ENCODE measurements at places on chromosomes 13 and 19.
A peak's percentile ranks its signal among the peaks of the same experiment; 100 is the strongest.

DNA sequence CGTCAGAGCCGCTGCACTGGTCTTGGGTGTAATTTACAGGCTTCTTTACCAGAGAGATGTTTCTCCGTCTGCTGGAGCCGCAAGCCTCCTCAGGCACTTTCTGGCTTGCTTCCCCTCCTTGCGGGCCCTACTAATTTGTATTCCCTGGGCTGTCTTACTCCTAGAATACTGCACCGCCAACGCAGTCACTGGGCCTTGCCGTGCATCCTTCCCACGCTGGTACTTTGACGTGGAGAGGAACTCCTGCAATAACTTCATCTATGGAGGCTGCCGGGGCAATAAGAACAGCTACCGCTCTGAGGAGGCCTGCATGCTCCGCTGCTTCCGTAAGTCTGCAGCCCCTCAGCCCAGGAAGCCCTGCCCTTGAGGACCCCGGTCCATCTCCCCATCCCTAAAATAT is 14.1 kb upstream of the C19orf33 start:
- no peak for DNase-seq

GRCh38 chr13:48876289-48876688 is 99.4 kb upstream of the FNDC3A start:
- DNase-seq = no peak

DNA sequence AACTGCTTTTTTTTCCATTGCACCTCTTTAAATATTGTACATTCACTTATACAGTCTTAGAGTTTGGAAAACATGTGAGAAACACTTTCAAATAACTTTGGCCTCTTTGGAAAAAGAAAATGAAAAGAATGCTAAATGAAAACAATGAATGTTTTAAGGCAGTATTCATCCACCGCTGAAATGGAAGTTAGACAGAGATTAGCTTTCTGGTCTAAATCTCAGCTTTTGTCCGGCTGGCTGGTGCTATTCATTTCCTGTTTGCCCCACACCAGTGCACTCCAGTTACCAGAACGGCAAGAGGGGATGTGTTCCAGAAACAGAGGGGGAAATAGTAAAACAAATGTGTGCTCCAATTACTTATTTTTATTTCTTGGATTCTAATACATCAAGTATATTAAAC is 1201.3 kb downstream of the EFNB2 start:
- DNase-seq = peak; percentile 70

GRCh38 chr13:25887962-25888655 is 163.7 kb downstream of the SHISA2 start:
- DNase-seq = no peak

DNA sequence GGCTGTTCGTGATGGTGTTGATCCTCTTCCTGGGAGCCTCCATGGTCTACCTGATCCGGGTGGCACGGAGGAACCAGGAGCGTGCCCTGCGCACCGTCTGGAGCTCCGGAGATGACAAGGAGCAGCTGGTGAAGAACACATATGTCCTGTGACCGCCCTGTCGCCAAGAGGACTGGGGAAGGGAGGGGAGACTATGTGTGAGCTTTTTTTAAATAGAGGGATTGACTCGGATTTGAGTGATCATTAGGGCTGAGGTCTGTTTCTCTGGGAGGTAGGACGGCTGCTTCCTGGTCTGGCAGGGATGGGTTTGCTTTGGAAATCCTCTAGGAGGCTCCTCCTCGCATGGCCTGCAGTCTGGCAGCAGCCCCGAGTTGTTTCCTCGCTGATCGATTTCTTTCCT is 12.2 kb upstream of the C19orf33 start:
- DNase-seq = no peak

- no peak for DNase-seq
Measured at GRCh38 chr13:40355126-40355724, 311.2 kb downstream of the FOXO1 start.

- DNase-seq = peak; percentile 79
Measured at GRCh38 chr13:23509781-23510543, 60.2 kb upstream of the TNFRSF19 start.

- DNase-seq = peak; percentile 1
Measured at GRCh38 chr19:30968210-30968609, 381.0 kb downstream of the TSHZ3 start.

DNA sequence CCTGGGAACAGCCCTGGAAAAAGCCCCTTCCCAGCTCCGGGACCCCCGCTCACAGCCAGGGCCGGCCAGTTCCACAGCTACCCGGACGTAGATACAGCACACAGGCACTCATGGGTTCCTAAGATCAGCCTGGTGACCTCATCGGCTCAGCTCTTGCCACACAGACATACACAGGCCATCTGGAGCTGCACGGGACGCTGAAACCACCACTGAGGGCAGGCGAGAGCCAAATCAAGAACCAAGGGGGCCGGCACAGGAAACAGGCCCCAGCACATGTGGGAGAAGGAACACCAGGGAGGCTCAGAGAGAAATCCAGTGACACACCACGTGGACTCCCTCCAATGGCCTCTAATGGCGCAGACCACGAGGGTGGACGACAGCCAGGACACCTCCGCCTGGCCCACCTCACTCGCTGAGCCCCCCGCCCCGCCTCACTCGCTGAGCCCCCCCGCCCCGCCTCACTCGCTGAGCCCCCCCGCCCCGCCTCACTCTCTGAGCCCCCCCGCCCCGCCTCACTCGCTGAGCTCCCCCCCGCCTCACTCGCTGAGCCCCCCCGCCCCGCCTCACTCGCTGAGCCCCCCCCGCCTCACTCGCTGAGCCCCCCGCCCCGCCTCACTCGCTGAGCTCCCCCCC is 69.7 kb upstream of the C13orf46 start:
- peak; percentile 60 for DNase-seq

DNA sequence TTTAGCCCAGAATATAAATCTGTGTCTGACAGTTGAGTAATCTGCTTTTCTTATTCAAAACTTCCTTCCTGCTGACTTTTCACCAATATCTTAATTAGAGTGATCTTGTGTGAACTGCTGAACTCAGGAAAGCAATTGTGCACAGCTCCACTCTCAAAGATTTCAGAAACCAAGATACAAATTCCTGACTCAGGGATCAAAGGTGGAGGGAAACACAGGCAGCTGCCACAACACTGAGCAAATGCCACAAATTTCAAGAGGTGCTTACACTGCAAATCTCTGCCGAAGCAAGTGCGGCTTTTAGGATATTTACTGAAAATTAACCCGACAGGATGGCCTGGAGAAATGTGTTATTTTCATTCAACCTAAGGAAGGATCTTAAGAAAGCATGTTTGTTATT is 111.4 kb downstream of the STOML3 start:
- no peak for DNase-seq

GRCh38 chr13:51258612-51259548 is 36.7 kb downstream of the FAM124A start:
- no peak for DNase-seq

- peak; percentile 56 for DNase-seq
Measured at GRCh38 chr19:50478901-50479715, 2.5 kb upstream of the GARIN5A start.

DNA sequence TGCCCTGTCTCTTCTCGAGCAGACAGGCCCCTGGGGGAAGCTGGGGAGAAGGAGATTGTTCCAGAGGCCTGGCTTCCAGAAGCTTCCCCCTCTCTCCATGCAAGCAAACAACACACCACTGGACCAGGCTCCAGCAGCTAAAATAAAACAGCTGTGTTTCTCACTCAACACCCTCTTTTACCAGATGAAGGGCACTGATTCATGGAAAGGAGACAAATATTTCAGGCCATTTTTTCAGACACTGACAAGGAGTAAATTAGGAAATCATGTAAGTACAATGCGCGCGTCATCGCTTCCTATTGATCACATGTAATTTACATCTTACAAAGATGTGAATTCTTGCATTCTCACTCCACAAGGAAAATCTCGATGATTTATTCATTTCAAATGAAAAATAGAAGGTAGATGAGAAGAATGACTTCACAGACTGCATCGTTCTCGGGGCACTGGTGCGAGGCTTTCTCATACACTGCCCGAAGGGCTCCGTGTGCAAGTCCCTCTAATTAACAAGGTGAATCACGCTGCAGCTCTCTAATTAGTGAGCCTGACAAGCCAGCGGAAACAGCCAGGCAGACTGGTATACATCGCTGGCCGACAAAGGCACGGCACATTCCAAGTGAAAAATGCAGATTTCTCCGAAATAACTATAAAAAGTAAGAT is 153.6 kb downstream of the KCTD15 start:
- no peak for DNase-seq

DNA sequence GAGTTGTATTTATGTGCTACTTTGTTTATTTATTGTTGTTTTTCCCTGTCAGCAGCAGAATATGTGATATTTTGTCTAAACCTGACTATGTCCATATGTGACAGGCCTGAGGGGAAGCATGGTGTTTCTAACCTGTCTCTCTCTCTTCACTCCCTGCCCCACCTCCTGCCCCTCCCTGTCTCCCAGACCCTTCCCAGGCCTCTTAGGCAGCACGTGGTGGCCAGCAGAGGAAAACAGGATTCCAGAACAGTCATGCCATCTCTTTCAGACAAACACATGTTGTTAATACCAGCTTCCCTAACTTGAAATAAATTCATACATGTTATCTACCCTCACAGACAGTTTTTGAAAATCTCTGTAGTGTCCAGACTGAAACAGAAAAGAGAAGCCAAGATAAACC is 31.0 kb upstream of the ATP11A start:
- DNase-seq = peak; percentile 22

- no peak for DNase-seq
Measured at GRCh38 chr13:42219876-42220275, 52.1 kb upstream of the AKAP11 start.

DNA sequence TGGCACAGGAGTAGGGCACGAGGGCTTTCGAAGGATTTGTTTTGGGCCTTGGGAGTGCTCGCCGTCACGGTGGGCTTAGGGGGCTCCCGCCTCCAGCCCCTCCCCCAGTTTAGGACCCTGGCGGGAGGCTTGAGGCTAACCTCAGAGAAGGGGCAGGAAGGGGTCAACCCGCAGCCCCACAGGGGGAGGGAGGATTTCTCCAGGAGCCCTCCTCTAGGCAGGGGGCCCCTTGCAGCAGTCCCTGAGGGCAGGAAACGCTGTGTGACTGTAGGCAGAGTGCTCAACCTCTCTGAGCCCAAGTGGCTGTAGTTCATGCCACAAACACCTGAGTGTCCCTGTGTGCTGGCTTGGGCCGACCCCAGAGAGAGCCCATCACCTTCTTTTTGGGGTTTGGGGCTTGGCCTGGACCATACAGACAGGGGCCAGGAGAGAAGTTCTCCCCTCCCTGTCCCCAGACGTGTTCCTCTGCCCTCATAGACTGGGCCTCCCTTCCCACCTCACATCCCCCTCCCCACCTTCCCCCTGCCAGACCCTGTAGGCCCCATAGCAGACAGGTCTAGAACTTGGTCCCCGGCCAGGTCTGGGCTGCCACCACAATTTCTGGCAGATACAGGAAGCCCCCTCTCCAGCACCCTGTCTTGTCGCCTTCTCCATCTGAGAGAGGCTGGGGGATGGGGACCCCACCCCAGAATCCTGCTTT is 8.1 kb downstream of the ISYNA1 start:
- no peak for DNase-seq

GRCh38 chr13:33644581-33645543 is 173.1 kb upstream of the RFC3 start:
- DNase-seq = no peak

DNA sequence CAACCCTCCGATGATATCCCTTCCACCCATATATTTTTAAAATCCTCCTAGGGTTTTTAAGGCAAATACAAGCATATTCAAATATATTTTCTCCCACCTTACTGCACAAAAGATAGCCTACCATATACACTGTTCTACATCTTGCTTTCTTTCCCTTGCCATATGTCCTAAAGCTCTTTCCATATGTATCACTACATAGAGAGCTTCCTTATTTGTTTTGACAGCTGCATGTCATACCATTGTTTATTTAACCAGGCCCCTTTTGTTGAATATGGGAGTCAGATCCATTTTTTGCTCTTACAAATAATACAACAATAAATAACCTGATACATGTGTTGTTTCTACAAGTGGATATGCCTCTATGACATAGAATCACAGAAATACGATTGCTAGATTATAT is 32.8 kb upstream of the WDFY2 start:
- DNase-seq = no peak

GRCh38 chr13:110393761-110394160 is 86.7 kb downstream of the COL4A2 start:
- DNase-seq = peak; percentile 51

- DNase-seq = no peak
Measured at GRCh38 chr13:47932950-47933923, 67.8 kb downstream of the SUCLA2 start.
